ENCODE measurements at places on chromosomes 16 and 17.
A peak's percentile ranks its signal among the peaks of the same experiment; 100 is the strongest.

DNA sequence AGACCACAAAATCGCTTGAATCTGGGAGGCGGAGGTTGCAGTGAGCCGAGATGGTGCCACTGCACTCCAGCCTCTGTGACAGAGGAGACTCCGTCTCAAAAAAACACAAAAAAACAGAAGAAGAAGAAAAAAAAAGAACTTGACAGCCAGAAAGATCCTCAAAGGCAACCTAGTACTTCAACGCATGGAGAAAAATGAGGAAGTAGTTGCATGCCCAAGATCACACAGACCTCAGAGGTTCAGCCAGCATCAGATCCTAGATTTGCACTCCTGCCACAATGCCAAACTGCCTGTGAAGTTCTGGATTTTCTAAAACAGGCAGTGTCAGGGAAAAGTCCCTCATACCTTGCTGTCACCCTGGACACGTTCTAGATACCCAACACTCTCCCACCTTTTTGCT, 1.5 kb downstream of the ATPAF2 start:
- DNase-seq: no peak

- no peak for DNase-seq
These were observed 13.0 kb upstream of the LGALS3BP start for GRCh38 chr17:78992542-78993212.

GRCh38 chr16:12781777-12782176, 21.9 kb downstream of the CPPED1 start:
- no peak for DNase-seq

- DNase-seq: no peak
These were observed 25.8 kb downstream of the WWP2 start for GRCh38 chr16:69787883-69788282.

- DNase-seq: no peak
These were observed 3.6 kb downstream of the CDH16 start for GRCh38 chr16:66915041-66915440.

GRCh38 chr16:64092271-64092670, 1029.6 kb downstream of the CDH11 start:
- DNase-seq: no peak

- DNase-seq: no peak
These were observed 62.9 kb downstream of the SPECC1 start for GRCh38 chr17:20071824-20072691.

- no peak for DNase-seq
These were observed 123.9 kb downstream of the PRKCB start for GRCh38 chr16:23959752-23960072.

GRCh38 chr17:20800146-20800545, 220.6 kb downstream of the CDRT15L2 start:
- no peak for DNase-seq

DNA sequence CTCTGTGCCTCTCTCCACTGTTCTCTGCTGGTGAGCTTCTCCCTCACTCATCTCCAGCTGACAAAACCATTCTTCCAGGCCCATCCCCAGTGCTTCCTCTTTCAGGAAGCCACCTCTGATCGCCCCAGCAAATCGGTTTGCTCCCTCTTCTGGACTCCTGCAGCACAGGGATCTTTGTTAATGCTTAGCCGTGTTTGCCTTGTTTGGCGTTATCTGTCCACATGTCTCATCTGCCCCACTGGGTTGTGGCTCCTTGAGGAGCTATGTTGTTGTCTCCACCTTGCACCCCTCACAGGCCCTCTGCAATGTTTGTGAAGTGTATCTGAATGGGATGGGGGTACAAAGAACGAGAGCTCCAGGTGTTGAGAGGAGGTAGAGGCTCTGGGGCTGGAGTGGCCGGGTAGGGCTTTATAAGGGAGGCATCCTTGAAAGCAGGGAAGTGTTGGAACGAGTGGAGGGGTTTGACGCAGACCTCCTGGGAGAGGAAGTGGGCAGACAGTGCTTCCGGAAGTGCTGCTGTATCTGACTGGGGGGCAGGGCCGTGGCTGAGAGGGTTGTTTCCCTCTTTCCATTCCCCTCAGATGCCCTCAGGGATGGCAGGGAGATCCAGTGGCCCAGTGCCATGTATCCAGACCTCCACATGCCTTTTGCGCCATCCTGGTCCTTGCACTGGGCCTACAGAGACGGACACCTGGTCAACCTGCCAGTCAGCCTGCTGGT, 27.8 kb downstream of the CASKIN2 start:
- peak; percentile 28 for DNase-seq

- DNase-seq: no peak
These were observed 204.7 kb upstream of the CIBAR2 start for GRCh38 chr16:85316944-85317343.

- DNase-seq: no peak
These were observed 10.2 kb downstream of the TBKBP1 start for GRCh38 chr17:47704116-47704515.

DNA sequence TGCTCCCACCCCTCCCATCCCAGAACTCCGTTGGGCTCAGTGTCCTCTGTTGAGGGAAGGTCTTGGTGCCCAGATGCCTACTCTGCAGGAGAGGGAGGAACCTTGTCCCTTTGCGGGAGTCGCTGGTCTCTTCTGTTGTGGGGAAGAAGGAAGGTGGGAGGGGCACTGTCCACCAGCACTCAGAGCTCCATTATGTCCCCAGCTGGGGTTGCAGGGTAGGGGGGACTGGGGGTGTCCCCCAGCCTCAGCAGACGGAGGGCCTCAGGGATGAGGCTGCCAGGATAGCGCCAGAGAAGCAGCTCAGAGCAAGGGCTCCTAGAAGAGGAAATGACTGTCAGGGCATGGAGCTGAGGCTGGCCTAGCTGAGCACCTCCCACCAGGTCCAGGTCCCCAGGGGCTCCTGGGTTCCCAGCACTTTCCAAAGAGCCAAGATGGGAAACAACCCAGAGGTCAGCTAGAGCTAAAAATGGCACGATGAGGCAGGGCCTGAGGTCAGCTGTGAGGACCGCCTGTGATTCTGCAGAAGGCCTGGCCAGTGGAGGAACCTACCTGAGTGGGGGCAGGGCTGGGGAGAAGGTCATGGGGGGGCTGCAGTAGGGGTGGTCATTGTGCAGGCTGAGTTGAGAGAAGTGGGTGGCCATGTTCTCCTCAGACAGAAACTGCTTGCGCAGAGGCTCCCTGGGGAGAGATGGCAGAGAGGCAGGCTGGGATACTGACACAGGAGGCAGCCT, 893 bp downstream of the HCFC1R1 start:
- DNase-seq: no peak

DNA sequence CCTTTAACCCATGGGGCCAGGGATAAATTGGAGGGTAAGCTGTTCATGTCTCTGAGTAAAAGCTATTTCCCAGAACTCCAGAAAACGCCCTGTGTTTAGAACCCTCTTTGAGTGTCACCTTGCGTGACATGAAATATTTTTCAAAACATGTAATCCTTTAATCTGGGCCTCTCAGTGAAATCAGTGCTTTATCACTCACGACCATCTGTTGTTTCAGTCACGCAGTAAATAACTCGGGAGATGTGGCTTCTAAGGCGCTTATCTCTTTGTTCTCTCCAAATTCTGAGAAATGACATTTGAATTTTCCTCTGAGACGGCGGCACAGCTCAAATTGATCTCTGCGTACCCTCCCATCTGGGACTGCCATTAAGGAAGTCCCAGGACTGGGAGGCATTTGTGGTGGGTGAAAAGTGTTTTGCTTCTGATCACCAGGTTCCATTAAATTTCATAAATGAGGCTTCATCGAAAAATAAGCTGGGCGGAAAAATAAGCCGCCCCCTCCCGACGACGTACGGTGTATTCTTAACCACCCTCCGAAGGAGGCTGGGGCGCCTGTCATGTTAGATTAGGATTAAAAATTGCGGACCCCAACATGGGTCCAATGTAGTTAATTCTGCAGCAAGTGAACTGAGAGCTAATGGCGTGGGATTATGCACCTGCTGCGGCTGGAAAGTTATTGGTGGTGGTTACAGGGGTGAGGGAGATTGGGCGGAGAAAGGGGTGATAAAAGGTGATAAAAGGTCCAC, 12.7 kb downstream of the WFDC1 start:
- no peak for DNase-seq

DNA sequence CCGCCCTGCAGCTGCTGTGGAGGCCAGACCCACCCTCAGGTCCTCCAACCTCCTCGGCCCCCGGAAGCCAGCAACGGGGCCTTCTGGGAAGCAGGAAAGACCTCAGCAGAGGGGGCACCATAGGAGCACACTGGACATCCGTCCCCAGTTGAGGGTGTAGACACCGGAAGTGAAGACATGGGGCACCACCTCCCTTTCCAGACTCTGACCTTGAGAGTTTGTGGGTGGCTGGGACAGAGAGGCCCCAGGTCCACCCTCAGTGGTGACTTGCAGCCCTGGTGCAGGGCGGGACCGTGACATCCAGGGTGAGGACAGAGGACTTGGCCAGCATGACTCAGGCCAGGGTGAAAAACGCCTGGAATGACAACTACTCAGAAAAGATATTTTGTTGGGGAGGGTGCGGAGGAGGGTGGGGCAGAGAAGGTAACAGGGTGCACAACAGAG, 19.9 kb downstream of the CEP295NL start:
- DNase-seq: no peak

DNA sequence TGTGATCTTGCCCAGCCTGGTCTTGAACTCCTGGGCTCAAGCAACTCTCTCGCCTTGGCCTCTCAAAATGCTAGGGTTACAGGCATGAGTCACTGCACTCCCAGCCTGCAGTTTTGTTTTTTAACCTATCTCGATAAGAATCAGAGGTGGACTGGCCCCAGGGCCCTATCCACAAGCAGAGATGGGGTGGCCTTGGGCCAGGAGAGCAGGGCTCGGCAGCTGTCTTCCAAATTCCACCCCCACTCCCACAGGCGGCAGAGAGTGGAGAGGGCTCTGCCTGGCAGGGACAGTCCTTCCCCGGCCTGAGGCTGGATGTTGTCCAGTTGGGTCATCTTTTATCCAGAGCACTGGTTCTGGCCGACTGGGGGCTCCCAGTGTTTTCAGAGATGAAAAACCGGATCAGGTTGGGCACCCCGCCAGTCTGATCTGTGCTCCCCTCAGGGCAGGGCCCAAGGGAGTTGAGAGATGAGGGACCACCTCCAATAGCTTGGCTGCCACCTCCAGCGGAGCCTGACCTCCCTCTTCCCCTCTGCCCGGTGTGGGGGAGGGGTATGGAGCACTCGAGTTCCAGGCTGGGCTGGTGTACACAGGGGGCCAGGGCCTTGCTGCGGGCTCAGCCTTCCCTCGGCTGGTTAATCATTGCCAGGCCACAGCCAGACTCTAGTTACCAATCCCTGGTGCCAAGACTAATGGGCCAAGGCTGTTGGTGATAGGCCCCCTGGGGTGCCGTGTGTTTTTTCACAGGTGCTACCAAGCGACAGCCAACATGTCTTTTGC, 30.3 kb upstream of the MYO15B start:
- DNase-seq: no peak

- DNase-seq: no peak
These were observed 9.2 kb downstream of the ALOXE3 start for GRCh38 chr17:8108972-8109660.

DNA sequence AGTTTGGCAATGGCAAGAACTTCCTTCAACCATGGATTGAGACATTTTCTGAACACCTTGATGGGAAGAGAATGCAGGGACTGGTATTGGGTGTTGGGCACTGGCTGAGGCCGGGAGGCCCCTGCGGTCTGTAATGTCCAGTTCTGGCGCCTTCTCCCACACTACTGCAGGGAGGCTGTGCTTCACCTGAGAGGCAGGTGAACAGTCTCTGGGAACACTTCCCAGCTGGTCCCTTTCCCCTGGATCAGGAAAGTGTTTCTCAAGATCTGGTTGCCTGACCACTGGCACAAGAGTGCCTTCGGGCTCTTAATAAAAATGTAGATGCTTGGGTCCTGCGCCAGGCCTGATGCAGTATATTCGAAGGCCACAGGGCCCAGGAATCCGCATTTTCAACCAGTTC, 28.5 kb upstream of the NAT9 start:
- DNase-seq: no peak

DNA sequence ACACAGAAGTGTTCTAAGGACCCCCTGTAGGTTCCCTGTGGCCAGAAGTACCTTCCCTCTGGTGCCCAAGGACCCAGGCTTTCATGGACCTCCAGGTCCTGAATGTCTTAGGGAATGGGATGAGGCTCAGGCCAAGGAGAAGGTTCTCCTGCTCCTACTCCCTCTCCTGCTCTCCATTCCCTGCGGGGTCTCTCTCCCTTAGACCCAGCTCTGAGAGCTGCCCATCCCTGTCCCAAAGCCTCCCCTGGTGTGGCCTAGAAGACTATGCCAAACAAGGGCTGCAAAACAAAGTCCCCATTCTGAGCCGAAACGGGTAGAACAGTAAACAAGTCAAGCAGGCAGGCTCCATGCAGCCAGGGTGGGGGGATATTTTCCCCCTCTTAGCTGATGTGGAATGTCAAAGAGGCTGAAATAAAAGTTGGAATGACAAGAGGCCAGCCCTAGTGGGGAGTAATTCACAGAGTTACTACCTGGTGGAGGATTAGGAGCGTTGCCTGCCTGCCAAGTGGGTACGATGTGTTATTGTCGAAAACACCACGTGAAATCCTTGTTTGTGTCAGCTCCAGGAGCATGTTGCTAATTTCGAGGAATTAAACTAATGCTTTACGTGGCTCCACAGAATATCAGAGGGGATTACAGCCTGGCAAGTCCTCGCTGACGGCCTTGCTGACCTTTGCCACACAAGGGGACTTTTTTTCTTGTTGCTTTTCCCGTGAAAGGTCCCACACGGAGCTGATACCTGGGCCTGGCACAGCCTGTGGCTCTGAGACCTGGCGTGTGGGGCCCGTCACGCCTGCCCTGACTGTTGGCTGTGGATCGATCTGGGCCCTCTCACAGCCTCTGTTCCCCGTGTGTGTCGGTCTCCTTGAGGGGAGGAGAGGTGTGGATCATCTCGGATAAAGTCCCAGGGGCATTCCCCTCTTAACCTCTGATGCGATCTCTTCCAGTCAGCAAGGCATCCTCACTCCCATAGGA, 2.9 kb downstream of the WFIKKN2 start:
- no peak for DNase-seq

DNA sequence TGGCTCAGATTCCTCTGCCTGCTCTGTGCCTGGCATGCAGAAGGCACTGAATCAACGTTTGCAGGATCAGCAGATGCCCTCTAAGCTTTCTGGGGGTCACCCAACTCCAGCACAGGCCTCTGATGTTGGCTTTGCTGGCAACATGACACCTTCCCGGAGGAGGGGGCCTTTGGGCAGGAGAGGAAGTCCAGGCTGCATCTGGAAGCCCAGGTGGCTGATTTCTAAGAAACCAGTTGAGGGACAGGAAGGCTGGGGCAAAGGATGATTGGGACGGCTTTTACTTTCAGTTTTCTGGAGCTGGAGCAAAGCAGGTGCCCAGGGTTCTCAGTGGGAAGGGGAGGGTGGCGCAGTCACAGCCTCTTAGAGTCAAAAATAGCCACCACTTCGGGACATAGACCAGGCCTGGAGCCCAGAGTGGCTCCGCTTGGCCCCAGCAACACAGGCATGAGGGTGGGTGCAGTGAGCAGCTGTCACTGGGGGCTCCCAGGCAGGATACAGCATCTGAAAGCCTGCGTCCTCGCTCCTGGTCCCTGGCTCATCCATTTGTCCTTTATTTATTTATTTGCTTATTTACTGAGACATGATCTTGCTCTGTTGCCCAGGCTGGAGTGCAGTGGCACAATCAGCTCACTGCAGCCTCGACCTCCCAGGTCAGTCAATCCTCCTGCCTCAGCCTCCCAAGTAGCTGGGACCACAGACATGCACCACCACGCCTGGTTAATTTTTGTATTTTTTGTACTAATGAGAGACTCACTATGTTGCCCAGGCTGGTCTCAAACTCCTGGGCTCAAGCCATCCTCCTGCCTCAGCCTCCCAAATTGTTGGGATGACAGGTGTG, 15.1 kb downstream of the SOCS1 start:
- no peak for DNase-seq

GRCh38 chr17:81305051-81305630, 10.0 kb upstream of the SLC38A10 start:
- no peak for DNase-seq
